Stimulated activated naive B cell treated with anti-CD40 and anti-IgM and Interleukin-4, amounts not matched to agents 10 μg/mL and 1 μg/mL and 100 μg/mL, for 72 hours (primary cell): ENCODE measurements at places on chromosomes 11 and 22.

DNA sequence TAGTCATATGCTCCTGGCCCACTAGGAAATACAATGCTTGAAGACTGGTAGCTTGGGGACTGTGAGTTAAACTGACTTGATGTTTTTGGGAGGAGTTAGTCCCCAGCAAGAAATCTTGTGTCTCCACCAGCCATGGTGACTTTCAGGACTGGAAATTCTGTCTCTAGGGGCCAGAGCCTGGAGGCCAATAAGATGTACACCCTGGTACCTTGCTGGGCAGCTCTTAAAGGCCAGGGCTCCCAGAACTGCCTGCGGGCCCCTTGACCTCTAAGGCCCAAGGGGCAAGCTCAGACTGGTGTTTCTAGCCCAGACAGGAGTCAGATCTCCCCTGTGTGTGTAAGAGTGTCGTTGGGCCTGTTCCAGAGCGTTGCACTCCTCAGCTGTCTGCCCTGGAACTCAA lies 128.7 kb upstream of the C11orf58 start:
- DNase-seq, result no peak

DNA sequence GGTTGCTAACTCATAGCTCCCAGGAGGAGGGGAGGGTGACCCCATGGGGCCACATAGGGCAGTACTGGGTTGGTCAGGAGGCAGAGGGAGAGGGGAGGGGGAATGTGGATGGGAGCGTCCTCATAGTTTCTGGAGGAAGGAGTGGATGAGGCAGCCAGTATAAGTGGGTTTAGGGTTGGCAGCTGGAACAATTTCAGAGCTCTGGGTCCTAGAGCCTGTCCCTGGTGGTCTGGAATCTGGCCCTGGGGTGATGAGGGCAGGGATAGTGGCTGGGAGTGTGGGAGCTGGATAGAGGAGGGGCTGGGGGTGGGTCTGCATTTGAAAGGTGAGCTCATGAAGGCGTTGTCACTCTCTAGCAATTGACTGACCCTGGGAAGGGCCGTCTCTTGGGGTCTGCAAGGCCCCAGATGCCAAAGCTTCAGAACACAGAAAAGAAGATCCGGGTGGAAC lies 5.3 kb upstream of the MRGPRG start:
- no peak for DNase-seq

GRCh38 chr11:69774354-69775162 lies 583 bp downstream of the FGF4 start:
- no peak for DNase-seq

GRCh38 chr11:122304306-122304705 lies 188.3 kb upstream of the BLID start:
- no peak for DNase-seq

GRCh38 chr11:47034091-47034490 lies 97.5 kb downstream of the CSTPP1 start:
- no peak for DNase-seq

- no peak for DNase-seq
Observed at GRCh38 chr11:27201454-27202302, 161.1 kb downstream of the BBOX1 start.

GRCh38 chr22:49873228-49873940 lies 19.7 kb downstream of the ZBED4 start:
- DNase-seq, result no peak

- no peak for DNase-seq
Observed at GRCh38 chr11:72813740-72814285, 398 bp upstream of the ATG16L2 start.

- no peak for DNase-seq
Observed at GRCh38 chr11:64647019-64647779, 56.2 kb downstream of the SLC22A12 start.

- DNase-seq, result no peak
Observed at GRCh38 chr22:42897960-42898359, 40.9 kb upstream of the ARFGAP3 start.

DNA sequence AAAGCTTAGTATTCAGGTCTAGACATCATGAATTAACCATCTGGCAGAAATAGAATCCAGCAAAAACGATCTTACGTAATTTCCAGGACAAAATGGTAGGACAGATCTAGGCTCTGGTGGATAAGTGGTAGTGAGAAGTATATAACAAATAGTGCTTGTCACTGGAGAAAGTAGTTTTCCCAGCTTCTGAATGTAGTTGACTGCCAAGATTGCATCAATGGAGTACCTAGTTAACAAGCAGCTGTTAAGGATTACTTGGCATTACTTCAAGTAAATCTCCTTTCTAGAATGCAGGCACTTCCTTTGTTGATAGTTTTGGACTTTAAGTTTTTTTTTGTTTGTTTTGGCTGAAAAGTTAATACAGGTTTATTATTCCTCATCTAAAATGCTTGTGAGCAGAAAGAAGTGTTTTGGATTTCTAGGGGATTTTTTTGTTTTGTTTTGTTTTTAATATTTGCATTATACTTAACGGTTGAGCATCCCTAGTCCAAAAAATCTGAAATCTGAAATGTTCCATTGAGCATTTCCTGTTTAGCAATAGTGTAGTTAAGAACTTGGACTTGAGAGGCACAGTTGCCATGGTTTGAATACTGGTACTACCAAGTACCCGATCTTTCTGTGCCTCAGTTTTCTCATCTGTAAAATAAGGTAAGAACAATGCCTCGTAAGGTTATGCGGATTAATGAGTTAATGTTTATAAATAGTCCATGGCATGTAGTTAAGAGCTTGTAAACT lies 20.3 kb downstream of the FAM118B start:
- DNase-seq, result no peak
